Liver (tissue), 10 donors: ENCODE measurements at places on chromosomes 16 and 17. TPM values are rescaled to one million over a fixed set of nuclear protein-coding genes. Genes with fewer than 3 reads are reported as not detected.

HOXB13 gene
- polyA plus RNA-seq = not detected

BRIP1 gene
- 0.29 TPM for polyA plus RNA-seq

DNA sequence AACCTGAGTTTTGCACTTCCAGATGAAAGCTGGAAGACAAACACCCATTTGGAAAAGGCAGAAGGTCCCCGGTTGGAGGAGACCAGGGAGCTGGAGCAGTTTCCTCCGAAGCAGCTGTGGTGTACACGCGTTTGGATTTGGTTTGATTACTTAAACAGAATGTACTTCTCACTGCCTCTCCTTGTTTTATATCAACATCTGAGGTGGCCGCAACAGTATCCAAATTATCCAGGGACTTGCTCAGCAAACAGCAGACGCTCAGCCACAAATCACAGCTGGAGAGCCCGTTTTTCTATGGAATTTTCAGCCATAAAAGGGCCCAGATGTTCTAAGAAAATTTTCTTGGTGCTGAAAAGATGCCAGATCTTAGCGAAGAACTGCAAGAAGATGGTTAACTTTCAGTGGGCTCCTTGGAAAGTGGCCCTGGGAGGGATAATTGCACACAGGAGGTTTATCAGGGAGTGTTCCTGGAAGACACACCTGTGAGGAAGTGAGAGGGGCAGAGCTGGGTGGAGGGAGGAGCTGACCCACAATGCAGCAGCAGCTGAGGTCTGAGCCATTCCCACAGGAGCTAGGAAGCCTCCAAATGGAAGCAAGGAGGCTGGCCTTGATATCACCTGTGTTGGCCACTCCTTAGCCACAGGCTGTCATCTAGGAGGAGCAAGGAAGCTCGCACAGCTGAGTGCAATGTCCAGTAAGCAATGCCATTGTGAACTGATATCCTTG, 28.9 kb upstream of the CDH5 start:
- no peaks in the 10 kb centered on the region for H3K4me1 ChIP-seq
- no peak for DNase-seq
- no peak overlapping the region for H3K4me3 ChIP-seq
- H3K27ac ChIP-seq = no peak overlapping the region
- no peaks in the 10 kb centered on the region for H3K27me3 ChIP-seq

- peaks cover 67% of the 10 kb centered on the region for H3K4me1 ChIP-seq
- no peak for DNase-seq
- H3K4me3 ChIP-seq = peak overlapping the region; percentile 52
- peak overlapping the region; percentile 93 for H3K27ac ChIP-seq
These were observed 5.1 kb downstream of the KIFC3 start for GRCh38 chr16:57797216-57797525.

DNA sequence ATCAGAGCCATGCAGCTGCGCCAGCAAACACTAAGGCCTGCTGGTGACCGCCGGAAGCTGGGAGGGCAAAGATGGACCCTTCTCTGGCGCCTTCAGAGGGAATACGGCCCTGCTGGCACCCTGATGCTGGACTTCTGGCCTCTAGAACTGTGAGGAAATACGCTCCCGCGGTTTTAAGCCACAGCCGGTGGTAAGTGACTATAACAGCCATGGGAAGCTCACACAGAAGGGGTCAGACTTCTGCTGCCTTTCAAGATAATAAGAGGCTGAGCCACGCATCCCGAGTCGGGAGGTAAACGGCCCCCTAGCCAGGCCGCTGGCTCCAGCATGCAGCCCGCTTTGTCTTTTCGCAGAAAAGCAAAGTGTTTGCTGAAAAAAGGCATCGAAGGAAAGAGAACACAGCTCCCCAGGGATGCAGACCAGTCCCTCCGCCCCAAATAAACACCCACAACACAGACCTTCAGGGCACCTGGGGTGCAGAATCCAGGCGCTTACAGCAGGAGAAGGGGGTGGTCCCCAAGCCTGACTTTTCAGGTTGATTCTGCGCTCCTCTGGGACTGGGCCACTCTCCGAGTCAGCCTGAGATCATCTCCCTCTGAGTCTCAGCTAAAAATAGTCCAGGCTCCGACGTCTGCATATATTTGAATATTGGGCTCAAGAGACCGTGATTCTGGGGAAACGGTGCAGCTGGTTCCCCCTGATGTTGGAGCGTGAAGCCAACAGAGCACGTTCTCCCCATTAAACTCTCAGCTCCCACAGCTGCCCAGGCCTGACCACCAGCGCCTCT, 89.7 kb downstream of the MGAT5B start:
- H3K36me3 ChIP-seq = no peaks in the 10 kb centered on the region
- H3K4me1 ChIP-seq = no peaks in the 10 kb centered on the region
- H3K27ac ChIP-seq = no peak overlapping the region
- no peak overlapping the region for H3K4me3 ChIP-seq
- DNase-seq = no peak

DNA sequence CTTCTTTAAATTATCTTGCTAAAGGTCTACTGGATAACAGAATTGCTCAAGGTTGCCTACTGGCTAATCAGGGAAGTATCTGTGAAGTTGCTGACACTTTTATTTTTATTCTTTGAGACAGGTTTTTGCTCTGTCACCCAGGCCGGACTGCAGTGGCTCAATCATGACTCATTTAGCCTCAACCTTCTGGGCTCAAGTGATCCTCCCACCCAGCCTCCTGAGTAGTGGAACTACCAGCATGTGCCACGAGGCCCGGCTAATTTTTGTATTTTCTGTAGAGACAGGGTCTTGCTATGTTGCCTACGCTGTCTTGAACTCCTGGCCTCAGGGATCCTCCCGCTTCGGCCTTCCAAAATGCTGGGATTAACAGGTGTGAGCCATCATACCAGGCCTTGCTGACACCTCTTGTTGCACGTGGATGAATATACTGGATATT, 43.1 kb downstream of the GLG1 start:
- DNase-seq = no peak
- no peaks in the 10 kb centered on the region for H3K4me1 ChIP-seq
- H3K36me3 ChIP-seq = no peaks in the 10 kb centered on the region
- no peak overlapping the region for H3K27ac ChIP-seq
- no peak overlapping the region for H3K4me3 ChIP-seq

GRCh38 chr16:1309888-1310831, 724 bp downstream of the UBE2I start:
- DNase-seq = no peak
- peak overlapping the region; percentile 58 for H3K4me3 ChIP-seq
- H3K4me1 ChIP-seq = peaks cover 44% of the 10 kb centered on the region
- no peaks in the 10 kb centered on the region for H3K27me3 ChIP-seq
